ENCODE measurements at places on chromosomes 4 and X.

- no peak for DNase-seq
These were observed 39.7 kb downstream of the RASGEF1B start for GRCh38 chr4:81431971-81432370.

GRCh38 chr4:2848449-2848848 is 4.8 kb downstream of the ADD1 start:
- DNase-seq, result no peak

DNA sequence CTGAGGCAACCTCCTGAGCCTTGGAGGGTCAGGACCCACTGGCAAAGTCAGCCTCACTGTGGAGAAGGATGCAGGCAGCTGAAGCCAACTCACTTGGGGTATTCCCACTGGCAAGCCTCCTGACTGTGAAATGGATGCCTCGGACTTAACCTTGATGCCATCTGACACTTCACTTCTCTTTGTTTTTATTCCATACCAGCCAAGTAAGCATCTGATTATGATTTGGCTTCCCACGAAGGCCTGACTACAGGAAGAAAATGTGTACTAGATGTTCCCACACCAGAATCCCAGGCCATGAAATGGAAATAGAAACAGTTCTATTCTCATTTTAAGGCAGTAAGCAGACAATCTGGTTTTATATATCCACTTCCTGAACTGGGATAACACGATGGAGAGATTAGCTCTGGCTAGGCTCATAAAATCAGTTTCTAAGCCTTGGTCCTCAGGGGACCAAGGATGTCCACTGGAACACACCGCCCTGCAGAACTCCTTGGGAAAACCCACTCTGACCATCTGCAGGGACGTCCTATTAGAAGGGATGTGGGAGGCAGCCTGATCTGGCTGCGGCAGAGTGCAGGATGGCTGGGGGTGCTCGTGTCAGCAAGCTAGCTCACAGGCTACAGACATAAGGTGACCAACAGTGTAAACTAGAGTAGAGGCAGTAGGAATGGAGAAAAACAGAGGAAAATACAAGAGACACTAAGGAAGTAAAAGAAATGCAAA is 89.3 kb downstream of the TSPAN5 start:
- peak; percentile 16 for DNase-seq

DNA sequence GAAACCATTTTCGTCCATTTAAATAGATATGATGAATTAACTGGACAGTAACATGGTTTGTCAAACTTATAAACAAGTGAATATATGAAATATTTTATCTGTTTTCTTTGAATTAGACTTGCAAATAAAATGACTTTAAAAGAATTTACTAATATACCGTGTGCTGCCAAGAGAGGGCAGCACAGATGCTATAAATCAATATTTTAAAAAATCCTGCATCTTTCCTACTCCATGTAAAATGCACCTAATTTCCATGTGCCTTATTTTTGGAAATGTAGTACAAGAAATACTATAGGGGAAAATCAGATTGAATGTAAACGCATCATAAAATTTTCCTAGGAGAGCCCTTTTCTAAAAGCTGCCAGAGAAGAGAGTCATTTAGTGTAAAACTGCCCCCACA is 62.2 kb downstream of the PRKX start:
- peak; percentile 30 for DNase-seq

GRCh38 chrX:37895795-37896510 is 48.6 kb upstream of the DYNLT3 start:
- DNase-seq, result peak; percentile 24

DNA sequence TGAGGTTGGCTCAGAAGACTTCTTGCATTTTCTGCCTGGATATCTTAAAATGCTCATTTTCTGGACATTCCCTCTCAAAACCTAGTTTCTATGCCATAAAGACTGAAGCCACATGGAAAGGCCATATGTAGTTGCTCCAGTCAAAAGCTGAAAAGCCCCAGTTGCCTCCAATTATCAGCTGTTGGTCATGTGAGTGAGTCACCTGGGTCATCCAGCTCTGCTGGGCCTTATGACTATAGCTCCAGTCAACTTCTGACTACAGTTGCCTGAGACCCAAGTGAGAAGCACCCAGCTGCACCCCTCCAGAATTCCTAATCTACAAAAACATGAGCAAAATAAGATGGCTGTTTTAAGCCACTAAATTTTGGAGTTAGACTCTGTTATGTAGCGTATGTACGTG is 41.9 kb downstream of the HELQ start:
- no peak for DNase-seq

Data from NCI-H69 (cell line).